Panc1 (cell line): ENCODE measurements at places on chromosomes 1 and 21. TPM values are rescaled to one million over a fixed set of nuclear protein-coding genes. Genes with fewer than 3 reads are reported as not detected.

Gene NGF
- not detected for total RNA-seq

Gene LDLRAD2
- not detected for total RNA-seq

Gene SLC35D1
- 7.0 TPM for total RNA-seq

Gene OR6K3
- not detected for total RNA-seq

Gene AKNAD1
- 0.26 TPM for total RNA-seq

Gene SELL
- 0.31 TPM for total RNA-seq

Gene RPTN
- total RNA-seq = not detected

Gene LDLRAD1
- total RNA-seq = not detected

Gene DNASE2B
- not detected for total RNA-seq

Gene OR2G6
- total RNA-seq = not detected

Gene ADAMTSL4
- total RNA-seq = 9.5 TPM

Gene TEX38
- not detected for total RNA-seq

Gene PKP1
- total RNA-seq = 0.44 TPM

Gene PCSK9
- total RNA-seq = 0.26 TPM

Gene CLCA1
- 0.08 TPM for total RNA-seq

Gene SMCP
- not detected for total RNA-seq

Gene IFNGR2
- 47.9 TPM for total RNA-seq

Gene PLA2G2F
- not detected for total RNA-seq

Gene TARDBP
- total RNA-seq = 196 TPM

Gene RGS16
- total RNA-seq = 0.23 TPM

Gene RHD
- total RNA-seq = not detected

Gene IGSF3
- total RNA-seq = 9.3 TPM

Gene PRCC
- 78.5 TPM for total RNA-seq

Gene HENMT1
- total RNA-seq = 23.0 TPM

Gene IL6R
- 12.2 TPM for total RNA-seq

Gene OSCP1
- total RNA-seq = 5.5 TPM

Gene C21orf58
- total RNA-seq = 12.7 TPM

Gene KRTAP6-1
- not detected for total RNA-seq

Gene CORT
- 0.41 TPM for total RNA-seq

Gene KRTAP11-1
- total RNA-seq = not detected

Gene WDR4
- total RNA-seq = 36.7 TPM

Gene ANXA9
- total RNA-seq = 1.2 TPM

Gene NRAS
- total RNA-seq = 50.2 TPM

Gene CLDN14
- not detected for total RNA-seq

Gene C4BPA
- 0.26 TPM for total RNA-seq

Gene C1orf167
- total RNA-seq = not detected

Gene HMCN1
- 0.23 TPM for total RNA-seq

Gene PADI2
- total RNA-seq = 507 TPM

Gene BRINP3
- total RNA-seq = 1.0 TPM

Gene RAD54L
- total RNA-seq = 29.4 TPM

Gene HOOK1
- total RNA-seq = 0.57 TPM

Gene SPTA1
- not detected for total RNA-seq

Gene ETV3L
- total RNA-seq = not detected

Gene IL10
- not detected for total RNA-seq

Gene ESPN
- 8.5 TPM for total RNA-seq

Gene TCEA3
- 8.3 TPM for total RNA-seq

Gene MARCKSL1
- 176 TPM for total RNA-seq

Gene MYOG
- not detected for total RNA-seq

Gene HCRTR1
- total RNA-seq = 0.18 TPM

Gene CRYAA
- total RNA-seq = 2.1 TPM

Gene ANGPTL1
- not detected for total RNA-seq
